Left ventricle myocardium superior (tissue), 1 donor: ENCODE measurements at places on chromosomes 2 and 18.

DNA sequence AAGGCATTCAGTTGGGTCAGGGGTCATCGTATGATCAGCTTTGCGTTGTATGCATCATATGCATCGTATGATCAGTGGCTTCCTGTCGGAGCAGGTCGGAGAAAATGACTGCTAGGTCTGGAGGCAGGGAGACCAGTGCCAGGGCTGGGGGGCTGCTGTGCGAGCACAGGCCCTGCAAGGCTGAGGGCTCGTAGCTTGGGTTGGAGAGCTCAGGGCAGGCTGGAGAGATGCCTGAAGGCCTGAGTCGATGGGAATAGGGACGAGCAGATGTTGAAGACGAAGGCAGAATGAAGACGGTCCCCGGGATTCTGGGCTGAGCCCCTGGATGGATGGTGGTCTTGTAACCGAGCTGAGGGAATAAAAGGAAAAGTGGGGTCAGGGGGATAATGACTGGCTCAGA, 25.3 kb upstream of the ACKR3 start:
- DNase-seq: no peak

GRCh38 chr18:6784046-6784445, 54.5 kb downstream of the ARHGAP28 start:
- DNase-seq: no peak

GRCh38 chr2:168642873-168643272, 159.6 kb upstream of the NOSTRIN start:
- no peak for DNase-seq

DNA sequence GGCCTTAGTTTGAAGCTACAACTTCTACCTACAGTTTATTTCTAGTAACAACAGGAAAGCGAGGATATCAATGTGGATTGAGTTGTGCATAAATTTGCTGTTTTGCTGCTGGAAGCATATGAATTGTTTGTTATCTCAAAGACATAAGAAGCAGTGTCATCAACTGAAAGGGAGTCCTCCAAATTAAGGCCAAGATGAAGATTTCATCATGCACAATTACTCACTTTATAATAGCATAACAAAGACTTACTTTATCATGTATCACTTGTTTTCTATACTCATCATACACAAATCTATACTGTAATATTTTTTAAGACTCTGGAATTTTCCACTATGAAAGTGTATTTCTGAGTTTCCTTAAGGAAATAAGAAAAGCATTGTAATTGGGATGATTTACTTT, 136.1 kb upstream of the FANCL start:
- DNase-seq: no peak

DNA sequence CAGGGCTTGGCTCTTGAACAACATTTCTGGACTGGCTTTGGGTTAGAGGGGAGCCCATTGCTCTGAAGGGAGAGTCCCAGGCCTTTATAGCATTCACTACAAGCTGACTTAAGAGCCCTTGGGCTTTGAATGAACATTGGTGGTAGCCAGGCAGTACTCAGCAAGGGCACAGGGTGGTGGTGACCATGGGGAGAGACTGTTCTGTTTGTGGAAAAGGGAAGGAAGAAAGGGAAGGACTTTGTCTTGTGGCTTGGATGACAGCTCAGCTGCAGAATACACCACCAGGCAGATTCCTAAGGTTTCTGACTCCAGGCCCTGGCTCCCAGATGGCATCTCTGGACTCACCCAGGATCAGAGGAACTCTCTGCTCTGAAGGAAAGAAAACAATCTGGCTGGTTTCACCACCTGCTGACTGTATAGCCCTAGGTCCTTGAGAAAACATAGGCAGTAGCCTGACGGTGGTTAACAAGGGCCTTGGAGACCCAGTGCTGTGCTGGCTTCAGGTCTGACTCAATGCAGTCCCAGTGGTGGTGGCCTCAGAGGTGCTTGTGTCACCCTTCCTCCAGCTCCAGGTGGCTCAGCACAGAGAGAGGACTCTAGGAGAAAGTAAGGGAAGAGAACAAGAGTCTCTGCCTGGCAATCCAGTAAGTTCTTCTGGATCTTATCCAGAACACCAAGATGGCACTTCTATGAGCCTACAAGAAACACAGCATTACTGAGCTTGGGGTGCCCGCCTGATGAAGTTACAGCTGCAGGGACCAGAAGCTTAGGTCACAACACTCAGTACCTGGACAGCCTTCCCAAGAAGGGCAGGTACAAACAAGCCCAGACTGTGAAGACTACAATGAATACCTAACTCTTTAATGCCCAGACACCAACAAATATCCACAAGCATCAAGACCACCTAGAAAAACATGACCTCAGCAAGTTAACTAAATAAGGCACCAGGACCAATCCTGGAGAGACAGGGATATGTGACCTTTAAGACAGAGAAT, 16.4 kb upstream of the ABCB11 start:
- DNase-seq: no peak

DNA sequence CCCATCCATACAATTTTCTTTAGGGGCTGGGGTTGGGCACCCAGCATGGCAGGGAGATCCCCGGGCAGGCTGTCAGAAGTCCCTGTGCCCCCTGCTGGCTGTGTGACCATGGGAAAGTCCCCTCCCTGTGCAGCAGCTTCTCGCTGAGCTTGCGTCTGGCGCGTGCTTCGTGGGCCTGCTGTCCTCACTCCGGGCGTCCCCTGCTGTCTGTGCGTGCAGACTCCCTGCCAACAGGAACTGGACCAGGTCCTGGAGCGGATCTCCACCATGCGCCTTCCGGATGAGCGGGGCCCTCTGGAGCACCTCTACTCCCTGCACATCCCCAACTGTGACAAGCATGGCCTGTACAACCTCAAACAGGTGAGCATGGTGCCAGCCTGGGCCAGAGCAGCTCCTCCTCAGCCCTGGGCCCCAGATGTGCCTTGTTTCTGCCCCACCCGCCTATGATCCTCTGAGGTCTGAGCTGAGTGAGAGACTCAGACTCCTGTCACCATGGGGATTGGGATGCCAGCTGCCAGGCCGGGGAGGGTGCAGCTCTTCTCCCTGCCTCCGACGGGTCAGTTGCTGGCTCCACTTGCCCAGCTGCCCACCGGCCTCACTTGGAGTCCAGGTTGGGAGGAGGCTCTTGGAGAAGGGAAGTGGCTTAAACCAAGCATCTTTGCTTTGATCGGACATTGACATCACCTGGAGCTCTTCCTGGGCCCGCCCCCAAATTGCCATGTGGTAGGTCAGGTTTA, 28.6 kb downstream of the IGFBP2 start:
- DNase-seq: peak; percentile 50

GRCh38 chr2:205187731-205188130, 494.6 kb upstream of the NRP2 start:
- no peak for DNase-seq

GRCh38 chr2:216802516-216803215, 57.2 kb downstream of the TNP1 start:
- no peak for DNase-seq

- DNase-seq: no peak
Observed at GRCh38 chr2:194271293-194271961, 1385.6 kb upstream of the SLC39A10 start.

DNA sequence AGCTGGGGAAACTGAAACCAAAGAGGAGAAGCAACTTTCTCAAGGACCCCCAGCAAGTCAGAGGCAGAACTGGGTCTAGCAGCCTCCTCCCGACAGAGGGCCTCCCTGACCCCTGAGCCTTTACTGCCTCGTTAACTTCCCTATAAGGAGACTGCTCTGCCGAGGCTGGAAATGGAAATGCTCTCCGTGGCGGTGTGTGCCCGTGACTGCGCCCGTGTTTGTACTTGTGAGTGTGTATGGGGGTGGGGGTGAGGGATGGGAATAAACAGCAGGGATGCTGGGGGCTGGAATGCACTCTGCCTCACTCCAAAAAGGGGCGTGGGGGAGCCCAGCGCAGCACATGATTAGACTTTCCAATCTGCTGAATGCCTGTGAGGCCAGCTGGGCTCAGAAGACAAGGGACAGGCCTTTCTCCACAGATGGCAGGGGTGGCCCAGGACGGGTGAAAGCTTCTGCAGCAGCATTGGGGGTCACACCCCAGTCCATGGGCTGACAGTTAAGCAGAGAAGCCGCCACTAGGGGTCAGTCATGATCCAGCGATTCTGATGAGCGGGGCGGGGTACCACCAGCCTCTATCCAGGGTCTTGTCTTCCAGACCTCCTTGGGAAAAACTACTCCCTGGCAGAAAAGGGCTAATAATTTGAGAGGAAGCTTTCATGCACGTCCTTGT, 26.8 kb downstream of the MPHOSPH10 start:
- peak; percentile 56 for DNase-seq
